ENCODE measurements at places on chromosomes 5 and 9. TPM values are rescaled to one million over a fixed set of nuclear protein-coding genes. Genes with fewer than 3 reads are reported as not detected.

LCN9 gene
- total RNA-seq: 0.57 TPM

WDR38 gene
- not detected for total RNA-seq

OBP2B gene
- not detected for total RNA-seq

BTNL8 gene
- total RNA-seq: not detected

STKLD1 gene
- 3.8 TPM for total RNA-seq

SOX30 gene
- total RNA-seq: not detected

TCERG1 gene
- total RNA-seq: 113 TPM

ARL14EPL gene
- total RNA-seq: not detected

ANKS6 gene
- 39.7 TPM for total RNA-seq

GRCh38 chr5:84364043-84364442 lies 20.6 kb downstream of the EDIL3 start:
- DNase-seq: no peak

DNA sequence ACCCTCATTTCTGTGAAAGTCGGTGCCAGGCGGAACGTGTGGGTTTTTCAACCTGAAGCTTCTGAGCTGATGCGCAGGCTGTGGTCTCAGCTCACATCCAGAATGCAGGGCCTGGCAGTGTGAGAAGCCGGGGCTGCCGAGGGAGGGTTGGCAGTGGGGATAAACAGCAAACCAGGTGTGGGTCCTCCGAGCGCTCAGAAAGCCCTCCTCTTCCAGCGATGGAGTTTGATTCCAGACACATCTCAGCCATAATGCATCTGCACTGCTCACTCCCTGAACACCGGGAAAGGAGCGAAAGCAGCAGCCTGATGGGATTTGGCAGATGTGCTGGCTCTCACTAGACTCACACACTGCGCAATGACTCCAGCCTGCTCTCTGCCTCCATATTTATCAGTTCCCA lies 280.1 kb downstream of the HSPA4 start:
- no peak for DNase-seq

- no peak for DNase-seq
Observed at GRCh38 chr9:86983249-86983619, 35.9 kb upstream of the GAS1 start.

DNA sequence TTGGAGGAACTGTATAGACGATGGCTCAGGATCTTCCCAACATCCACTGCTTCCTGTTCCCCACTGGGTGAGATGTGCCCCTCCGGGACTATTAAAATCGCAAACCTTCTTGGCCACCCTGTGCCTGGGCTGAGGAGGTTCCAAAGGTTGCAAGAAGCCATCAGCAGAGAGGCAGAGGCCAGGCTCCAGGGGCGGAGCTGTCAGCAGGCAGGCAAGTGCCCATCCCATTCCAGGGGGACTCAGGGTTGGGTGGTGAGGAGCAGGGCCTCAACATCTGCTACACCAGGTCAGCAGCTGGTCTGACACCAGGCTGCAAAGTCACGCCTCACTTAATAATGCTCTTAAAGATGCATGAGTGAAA lies 2.2 kb downstream of the BTNL3 start:
- no peak for DNase-seq

DNA sequence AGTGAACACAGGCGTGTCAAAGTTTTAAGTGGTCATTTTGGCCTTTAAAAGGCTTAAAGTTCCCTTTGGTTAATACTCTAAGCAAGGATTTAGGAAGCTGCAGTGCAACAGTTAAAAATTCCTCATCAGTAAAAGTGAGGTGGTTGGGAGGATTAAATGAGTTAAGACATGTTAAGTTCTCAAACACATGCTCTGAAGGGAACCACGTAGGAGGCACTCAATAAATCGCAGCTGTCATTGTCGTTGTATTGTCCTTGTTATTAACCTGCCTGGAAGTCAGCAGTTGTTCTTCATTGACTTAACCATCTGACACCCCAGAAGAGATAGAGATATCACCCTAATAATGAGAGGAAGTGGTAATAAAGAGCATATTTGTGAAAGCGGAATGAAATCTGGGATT lies 247.5 kb downstream of the MARCHF11 start:
- no peak for DNase-seq

DNA sequence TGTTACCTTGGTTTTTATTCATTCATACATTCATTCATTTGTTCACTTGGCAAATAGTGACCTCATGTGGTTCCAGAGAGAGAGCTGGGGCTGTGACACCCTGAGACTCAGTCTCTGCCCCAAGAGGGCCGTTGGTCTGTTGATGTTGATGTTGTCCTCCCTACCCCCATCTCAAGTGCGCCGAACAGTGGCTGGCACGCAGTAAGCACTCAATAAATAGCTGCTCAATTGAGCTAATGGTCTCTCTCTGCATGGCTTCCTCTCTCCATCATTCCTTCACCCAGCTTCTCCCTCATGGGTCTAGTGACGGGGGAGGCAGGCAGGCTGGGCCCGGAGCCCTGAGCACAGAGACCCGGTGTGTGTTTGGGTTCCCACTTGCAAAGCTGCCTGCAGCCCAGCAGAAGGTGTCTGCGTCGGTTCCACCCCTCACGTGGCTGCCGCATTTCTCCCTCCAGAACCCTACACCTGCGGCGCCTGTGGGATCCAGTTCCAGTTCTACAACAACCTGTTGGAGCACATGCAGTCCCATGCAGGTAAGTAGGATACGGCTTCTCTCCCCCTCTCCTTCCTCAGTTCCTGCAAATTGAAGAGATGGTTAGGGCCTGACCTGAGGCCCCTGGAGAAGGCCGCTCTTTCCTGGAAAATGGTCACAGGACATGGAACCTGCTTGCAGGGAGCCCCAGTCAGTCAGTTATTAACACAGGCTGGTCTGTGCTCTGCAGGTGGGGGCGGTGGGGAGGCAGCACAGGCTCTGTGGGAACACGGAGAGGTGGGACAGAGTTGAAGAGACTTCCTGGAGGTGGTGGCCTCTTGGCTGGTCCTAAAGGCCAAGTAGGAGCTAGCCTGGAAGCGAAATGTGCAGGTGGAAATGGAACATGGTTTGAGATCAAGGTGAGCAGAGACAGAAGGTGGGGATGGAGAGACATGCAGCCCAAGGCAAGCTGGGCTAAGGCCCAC lies 42.0 kb downstream of the AMBP start:
- no peak for DNase-seq

GRCh38 chr5:15191012-15191411 lies 309.0 kb upstream of the FBXL7 start:
- DNase-seq: no peak

DNA sequence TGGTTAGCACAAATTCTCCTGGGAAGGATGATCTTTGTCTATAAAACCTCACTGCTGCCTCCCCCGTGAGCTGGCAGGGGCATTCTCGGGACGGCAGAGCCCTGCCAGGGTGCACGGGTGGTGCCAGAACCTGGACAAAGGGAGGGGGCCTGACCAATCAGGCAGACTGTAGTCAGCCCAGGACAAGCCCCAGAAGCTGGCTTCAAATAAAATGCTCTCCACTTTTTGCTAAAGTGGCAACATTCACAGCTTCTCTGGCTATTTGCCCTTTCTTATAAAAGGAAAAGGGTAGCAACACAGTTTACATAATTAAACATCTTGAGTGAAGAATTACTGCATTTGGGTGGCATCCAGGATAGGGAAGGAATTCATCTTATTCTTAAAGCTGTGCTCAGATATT lies 14.4 kb downstream of the IL9 start:
- DNase-seq: no peak

GRCh38 chr9:34647651-34648050 lies 1.2 kb downstream of the GALT start:
- no peak for DNase-seq

- no peak for DNase-seq
Observed at GRCh38 chr9:1231998-1232919, 182.1 kb downstream of the DMRT2 start.

DNA sequence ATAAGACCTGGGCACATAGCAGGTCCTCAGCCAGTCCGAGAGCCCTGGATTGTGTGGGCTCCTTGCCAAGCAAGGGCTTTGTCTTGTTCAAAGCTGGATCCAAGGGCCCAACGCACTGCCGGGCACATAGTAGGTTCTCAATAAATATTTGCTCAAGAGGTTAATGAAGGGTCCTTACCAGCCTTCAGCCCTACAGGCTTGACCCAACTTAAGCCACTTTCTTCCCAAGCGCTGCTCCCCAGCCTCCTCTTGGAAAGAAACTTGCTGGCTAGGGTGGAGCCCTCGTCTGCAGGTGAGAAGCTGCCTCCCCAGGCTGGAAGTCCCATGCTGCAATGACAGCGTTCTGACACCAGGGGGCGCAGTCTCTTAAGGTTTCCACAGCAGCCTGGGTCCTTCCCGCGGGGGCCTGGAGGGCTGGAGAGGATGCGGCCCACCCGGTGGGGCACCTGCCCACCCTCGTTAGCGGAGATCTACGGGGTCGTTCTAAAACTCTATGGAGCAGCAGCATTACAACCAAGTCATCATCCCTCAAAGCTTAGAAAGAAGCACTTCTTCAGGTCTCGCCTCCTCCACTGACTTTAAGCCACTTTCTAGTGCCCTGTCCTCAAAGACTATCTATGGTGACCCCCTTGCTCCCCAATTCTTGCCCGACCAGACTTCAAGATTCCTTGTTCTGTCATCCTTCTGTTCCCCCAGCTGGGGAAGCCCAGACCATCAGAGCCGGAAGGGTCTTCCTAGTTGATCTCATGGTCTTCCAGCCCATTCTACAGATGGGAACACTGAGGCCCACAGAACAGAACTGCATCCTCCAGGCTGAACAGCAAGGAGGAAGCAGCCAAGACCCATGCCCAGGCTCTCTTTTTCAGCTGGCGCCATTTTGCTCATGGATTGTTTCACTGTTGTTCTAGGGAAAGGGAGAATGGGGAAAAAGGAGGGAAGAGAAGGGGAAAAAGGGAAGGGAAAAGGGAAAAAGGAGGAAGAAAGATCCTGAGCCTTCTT lies 115.4 kb downstream of the LHX2 start:
- DNase-seq: peak; percentile 72

DNA sequence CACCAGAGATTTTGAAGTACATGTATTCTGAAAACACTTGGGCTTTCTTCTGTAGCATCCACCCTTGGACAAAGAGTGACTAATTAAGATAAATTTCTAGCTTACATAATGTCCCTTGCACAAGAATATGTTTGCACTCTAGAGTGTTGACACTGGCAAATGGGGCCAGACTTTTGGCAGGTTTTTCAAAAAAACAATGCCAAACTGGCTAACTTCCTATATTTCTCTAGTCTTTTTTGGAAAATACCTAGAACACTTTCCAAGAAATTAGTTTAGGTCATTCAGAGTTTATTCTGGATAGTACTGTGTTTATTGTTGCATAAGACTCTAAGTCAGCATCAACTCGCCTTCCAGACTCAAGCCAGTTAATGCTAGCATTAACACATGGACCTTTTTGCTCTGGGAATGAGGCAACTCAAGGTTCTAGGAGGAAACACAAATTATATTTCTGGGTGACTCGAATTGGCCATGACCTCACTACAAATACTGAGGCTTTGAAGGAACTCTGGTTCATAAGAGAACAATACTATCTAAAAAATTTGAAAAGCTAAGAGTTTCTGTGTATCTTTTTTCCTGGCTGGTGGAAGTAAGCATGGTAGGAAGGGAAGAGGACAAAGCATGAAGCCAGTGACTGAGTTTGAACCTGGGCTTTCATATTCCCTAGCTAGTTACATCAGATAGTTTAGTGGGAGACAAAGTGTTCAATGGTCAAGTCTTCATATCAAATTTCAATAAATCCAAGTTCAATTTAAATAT lies 101.6 kb downstream of the NREP start:
- no peak for DNase-seq

DNA sequence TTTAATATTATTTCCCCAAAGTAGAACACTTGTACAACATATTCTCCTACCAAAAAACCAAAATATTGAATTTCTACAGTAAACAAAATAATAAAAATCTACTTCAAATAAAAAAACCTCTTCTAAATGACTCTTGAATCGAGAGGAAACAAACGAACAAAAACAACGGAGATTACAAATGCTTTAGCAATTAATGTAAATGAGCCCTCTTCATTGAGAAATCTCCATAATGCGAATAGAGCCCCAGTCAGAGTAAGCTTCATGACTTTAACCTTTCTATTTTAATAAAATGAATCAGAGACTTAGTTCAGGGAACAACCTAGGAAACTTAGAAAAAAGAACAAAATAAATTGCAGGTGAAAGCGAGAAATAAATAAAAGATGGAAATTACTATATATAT lies 129.3 kb upstream of the SEMA6A start:
- DNase-seq: no peak

DNA sequence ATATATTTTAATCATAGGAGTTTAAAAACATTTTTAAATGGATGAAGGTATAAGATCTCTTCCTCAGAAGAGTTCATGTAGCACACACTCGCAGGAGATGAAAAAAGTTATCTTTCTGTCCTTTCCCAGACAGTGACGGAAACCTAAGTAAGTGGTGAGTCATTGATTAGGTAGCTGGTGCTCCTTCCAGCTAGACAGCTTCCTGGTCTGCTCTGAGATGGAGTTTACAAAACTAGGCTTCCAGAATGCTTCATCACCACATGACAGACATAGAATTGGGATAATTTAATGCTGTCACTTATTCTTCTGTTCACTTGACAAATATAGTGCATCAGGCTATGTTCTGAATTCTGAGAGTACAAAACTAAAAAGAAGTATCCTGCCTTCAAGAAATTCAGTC lies 2393.0 kb upstream of the C9orf72 start:
- DNase-seq: no peak

- DNase-seq: no peak
Observed at GRCh38 chr9:14383294-14383693, 69.4 kb upstream of the NFIB start.

DNA sequence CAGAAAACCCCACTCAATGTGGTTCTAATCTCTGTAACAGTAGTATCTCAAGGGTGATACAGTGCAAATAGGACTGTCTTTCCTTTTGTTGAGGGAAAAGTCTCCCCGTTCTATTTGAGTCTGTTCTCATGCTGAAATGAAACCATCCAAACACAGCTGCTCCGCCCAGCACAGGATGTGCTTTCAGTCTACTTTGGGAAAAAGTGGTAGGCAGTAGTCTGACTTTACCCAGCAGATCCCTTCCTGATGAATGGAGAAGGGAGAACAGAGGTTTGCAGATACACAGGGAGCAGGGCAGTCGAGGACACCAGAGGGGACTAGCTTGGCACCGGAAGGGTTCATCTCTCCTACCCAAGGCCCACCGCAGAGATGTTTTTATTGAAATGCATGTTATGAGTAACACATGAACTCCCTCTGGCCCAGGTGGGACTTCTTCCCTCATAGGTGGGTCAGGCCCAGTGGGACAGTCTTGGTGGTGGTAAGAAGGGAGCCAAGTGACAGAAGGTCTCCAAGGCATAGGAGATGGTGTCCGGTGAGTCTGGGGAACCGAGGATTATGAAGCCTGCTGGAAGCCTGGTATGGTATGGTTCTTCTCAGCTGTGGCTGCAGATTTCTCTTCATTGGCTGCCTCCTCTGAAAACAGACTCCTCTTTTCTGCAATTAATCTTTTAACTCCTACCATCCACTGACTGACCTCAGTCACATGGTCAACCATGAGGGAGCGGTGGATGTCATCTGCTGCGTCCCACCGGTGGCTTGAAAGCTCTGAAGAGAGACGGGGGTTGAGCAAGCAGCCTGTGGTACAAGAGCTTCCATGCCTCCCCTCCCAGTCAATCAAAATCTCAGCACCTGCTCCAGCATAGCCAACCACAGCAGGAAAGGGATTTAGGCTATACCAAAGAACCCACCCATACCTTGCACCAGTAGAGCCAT lies 3.0 kb downstream of the EIF4EBP3 start:
- DNase-seq: no peak

GRCh38 chr5:8458038-8458383 lies 589.1 kb downstream of the MTRR start:
- DNase-seq: no peak
